ENCODE measurements at places on chromosomes 2 and 18. TPM values are rescaled to one million over a fixed set of nuclear protein-coding genes. Genes with fewer than 3 reads are reported as not detected.

DNA sequence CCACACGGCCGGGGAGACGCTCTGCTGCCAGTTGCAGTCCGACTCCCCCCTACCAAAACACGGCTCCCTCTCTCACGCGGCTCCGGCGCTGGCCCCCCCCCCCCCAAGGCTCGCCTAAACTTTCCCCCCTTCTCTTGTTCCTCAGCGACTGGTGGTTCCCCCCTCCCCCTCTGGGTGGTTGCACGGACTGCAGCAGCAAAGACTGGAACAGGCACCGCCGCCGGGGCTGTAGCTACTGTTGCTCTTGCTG is 281 bp downstream of the XPO1 start:
- no peak for DNase-seq
- peaks cover 4% of the 10 kb centered on the region for H3K4me1 ChIP-seq
- peak overlapping the region; percentile 83 for H3K4me3 ChIP-seq
- H3K36me3 ChIP-seq: no peaks in the 10 kb centered on the region
- H3K27ac ChIP-seq: peak overlapping the region; percentile 89
- no peaks in the 10 kb centered on the region for H3K27me3 ChIP-seq

GRCh38 chr2:197904446-197904845 is 100.1 kb downstream of the PLCL1 start:
- peaks cover 1% of the 10 kb centered on the region for H3K4me1 ChIP-seq
- H3K27ac ChIP-seq: no peak overlapping the region
- DNase-seq: no peak
- no peaks in the 10 kb centered on the region for H3K36me3 ChIP-seq

DNA sequence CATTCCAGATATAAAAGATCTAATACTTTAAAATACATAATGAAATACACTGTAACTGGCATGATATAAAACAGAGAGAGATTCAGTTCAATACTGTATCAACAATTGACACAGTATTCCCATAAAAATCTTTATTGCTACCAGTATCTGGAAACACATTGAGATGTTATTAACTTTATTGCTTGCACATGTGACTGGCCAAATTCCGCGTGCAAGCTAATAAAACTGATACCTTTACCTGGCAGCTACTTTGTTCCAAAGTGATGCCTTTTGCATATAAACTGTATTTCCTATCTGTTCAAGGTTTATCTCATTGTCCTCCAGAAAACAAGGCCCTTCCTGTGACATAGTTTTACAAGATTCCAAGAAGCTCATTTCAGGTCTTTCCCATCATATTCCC is 15.4 kb upstream of the REG1B start:
- no peaks in the 10 kb centered on the region for H3K36me3 ChIP-seq
- no peak overlapping the region for H3K27ac ChIP-seq
- no peak for DNase-seq

DNA sequence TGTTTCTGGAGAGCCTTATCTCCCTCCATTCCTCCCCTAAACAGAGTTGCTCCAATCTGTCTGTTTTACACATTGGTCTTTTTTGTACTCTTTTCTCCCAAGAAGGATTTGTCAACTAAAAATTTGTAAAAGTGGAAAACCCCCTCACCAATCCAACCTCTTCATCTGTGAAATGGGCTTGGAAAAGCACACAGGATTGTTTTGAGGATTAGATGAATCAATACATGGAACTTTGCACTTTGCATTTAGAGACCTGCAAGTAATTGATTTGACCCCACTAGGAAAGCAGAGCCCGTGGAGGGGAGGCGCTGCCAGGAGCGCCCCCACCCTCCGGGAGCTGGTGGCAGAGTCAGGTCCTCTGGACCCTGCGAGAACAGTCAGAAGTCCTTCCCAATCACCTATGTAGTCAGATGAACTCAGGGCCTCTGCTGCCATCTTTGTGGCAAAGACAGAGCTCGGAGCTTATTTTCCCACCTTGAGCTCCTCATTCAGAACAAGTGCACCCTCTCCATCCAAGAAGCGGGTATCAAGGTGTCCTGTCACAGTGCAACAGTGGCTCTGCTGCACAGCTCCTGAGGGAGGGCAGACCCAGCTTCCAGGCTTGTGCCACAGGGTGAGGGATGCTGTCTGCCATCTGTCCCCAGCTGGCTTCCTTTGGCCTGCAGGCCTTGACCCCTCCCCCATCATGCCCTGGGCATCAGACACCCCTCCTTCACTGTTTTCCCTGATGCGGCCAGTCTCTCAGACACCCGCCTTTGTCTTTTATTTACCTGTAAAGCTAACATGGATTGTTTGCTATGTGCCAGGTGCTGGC is 1.7 kb upstream of the TMEM185B start:
- H3K27ac ChIP-seq: no peak overlapping the region
- peaks cover 4% of the 10 kb centered on the region for H3K27me3 ChIP-seq
- DNase-seq: no peak
- no peak overlapping the region for H3K4me3 ChIP-seq
- peaks cover 5% of the 10 kb centered on the region for H3K36me3 ChIP-seq

Gene TEX51
- total RNA-seq: not detected

DNA sequence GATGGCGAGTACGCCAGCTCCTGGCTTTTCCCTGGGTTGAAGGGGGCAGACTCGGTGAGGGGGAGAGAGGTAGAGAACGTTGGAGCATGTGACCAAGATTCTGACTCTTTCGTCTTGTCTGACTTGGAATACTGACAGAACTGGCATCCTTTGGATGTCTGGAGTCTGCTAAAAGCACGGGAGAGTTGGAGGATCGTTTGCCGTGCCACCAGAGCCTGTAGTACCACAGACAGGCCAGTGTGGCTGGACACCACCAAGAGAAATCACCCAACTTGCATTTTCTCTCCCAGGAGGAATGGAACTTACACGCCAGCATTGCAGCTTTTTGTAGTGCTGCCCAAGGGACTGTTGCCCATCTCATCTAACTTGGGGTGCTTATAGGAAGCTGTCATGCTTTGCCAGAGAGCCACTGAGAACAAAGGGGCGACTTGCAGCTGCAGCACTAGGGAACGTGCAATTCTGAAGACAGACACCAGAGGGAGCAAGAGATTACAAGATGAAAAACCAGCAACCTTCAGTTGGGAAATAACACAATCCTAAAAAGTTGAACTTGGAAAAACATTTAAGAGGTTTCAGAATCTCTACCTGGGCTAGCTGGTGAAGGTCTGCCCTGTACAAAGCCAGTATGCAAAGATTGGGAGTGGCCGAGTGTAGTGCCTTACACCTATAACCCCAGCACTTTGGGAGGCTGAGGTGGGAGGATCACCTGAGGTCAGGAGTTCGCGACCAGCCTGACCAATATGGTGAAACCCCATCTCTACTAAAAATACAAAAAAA is 24.1 kb downstream of the PSMG2 start:
- peaks cover 21% of the 10 kb centered on the region for H3K36me3 ChIP-seq
- DNase-seq: peak; percentile 74
- no peak overlapping the region for H3K27ac ChIP-seq
- no peak overlapping the region for H3K4me3 ChIP-seq

DNA sequence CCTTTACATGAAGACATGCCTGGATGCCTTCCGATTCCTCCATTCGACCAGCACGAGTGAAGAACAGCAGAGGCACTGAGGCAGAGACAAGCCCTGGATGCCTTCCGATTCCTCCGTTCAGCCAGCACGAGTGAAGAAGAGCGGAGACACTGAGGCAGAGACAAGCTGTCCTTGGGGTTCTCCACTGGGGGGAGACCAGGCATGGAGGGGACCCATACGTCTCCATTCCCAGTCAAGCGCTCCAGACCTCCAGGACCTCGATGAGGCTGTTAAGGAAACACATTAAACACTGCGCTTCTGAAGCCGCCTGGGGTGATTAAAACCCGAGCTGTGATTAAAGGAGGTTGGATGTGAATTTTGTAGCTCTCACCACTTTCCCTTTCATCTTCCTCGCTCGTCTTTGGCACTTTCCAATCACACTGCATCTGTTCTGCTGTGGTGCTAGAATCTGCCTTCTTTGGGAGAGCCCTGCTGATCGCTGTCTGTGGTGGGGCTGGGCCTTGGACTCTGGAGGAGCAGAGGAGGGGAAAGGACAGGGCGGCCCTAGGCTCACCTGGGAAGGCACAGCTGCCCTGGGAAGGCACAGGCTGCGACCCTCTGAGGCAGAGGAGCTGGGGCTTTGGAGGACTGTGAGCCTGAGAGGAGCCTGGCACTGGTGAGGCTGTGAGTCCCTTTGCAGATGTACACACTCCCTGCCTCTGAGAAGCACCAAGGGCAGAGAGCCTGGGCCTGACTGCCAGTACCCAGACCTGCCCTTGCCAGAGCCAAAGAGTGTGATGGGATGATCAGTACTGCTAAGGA is 463.1 kb upstream of the HS6ST1 start:
- H3K27me3 ChIP-seq: peaks cover 3% of the 10 kb centered on the region
- no peak for DNase-seq
- no peaks in the 10 kb centered on the region for H3K4me1 ChIP-seq
- H3K36me3 ChIP-seq: no peaks in the 10 kb centered on the region

- no peak overlapping the region for H3K27ac ChIP-seq
- no peaks in the 10 kb centered on the region for H3K4me1 ChIP-seq
- H3K4me3 ChIP-seq: no peak overlapping the region
- H3K27me3 ChIP-seq: no peaks in the 10 kb centered on the region
- peaks cover 7% of the 10 kb centered on the region for H3K36me3 ChIP-seq
Observed at GRCh38 chr2:15449556-15450236, 111.4 kb downstream of the NBAS start.

Gene THOC1
- 27.2 TPM for total RNA-seq

- peaks cover 17% of the 10 kb centered on the region for H3K27me3 ChIP-seq
- H3K36me3 ChIP-seq: no peaks in the 10 kb centered on the region
- no peak overlapping the region for H3K4me3 ChIP-seq
- H3K27ac ChIP-seq: no peak overlapping the region
- H3K4me1 ChIP-seq: peaks cover 10% of the 10 kb centered on the region
Observed at GRCh38 chr18:74539289-74539688, 5.0 kb downstream of the CNDP1 start.

GRCh38 chr2:17272170-17272569 is 246.1 kb downstream of the RAD51AP2 start:
- no peaks in the 10 kb centered on the region for H3K27me3 ChIP-seq
- DNase-seq: no peak
- H3K4me1 ChIP-seq: no peaks in the 10 kb centered on the region
- H3K4me3 ChIP-seq: no peak overlapping the region
- no peaks in the 10 kb centered on the region for H3K36me3 ChIP-seq
- H3K27ac ChIP-seq: no peak overlapping the region

DNA sequence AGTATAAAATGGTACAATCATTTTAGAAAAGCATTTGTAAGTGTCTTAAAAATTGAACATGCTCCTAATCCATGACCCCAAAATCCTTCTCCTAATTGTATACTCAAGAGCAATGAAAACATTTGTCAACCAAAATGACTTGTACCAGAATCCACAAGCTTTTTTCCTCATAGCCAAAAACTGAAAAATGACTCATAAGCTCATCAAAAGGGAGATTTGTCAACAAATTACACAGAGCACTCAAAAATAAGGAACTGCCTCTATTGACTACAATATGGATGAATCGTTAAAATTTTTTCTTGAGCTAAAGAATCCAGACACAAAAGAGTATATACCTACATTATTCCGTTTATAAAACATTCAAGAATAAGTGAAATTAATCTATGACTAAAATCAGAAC is 544.8 kb downstream of the ARHGAP15 start:
- H3K36me3 ChIP-seq: no peaks in the 10 kb centered on the region
- H3K4me3 ChIP-seq: no peak overlapping the region
- no peak for DNase-seq
- H3K27ac ChIP-seq: no peak overlapping the region
- no peaks in the 10 kb centered on the region for H3K4me1 ChIP-seq

GRCh38 chr2:173076581-173077345 is 1.1 kb downstream of the MAP3K20 start:
- DNase-seq: peak; percentile 48
- H3K36me3 ChIP-seq: no peaks in the 10 kb centered on the region
- H3K4me1 ChIP-seq: peaks cover 14% of the 10 kb centered on the region
- H3K27ac ChIP-seq: peak overlapping the region; percentile 94

Gene MROH2A
- not detected for total RNA-seq

DNA sequence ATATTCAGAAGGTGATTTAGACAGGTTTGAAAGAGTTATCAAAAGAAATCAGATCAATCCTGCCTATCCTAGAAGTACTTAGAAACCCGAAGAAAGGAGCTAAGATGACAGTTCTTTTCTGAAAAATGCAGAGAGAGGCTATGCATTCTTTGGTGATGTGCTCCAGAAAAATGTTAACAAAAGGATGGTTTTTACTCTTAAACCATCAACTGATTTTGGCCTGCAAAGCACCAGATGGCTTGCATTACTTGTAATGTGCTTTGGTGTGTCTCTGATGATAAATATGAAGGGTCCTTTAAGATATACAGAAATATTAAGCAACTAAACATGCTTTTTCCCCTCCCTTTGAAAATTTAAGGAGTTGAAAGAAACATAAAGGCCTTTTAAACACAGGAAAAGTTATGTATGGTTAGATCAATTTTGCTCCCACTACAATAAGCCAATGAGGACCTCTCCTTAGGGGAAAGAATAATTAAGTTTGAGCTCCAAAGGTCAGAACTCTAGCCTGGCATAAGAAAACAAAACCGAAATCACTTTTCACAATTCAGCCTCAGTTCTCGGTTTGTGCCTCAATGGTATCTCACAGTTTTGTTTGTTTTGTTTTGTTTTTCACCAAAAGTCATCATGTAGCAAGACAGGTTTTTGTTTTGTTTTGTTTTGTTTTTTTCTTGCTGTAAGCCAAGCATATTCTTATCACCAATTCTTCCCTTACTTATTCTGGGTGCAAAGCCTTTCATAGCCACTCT is 302.4 kb upstream of the NT5C1B start:
- H3K27ac ChIP-seq: peak overlapping the region; percentile 77
- DNase-seq: peak; percentile 76
- no peaks in the 10 kb centered on the region for H3K36me3 ChIP-seq
- no peak overlapping the region for H3K4me3 ChIP-seq

DNA sequence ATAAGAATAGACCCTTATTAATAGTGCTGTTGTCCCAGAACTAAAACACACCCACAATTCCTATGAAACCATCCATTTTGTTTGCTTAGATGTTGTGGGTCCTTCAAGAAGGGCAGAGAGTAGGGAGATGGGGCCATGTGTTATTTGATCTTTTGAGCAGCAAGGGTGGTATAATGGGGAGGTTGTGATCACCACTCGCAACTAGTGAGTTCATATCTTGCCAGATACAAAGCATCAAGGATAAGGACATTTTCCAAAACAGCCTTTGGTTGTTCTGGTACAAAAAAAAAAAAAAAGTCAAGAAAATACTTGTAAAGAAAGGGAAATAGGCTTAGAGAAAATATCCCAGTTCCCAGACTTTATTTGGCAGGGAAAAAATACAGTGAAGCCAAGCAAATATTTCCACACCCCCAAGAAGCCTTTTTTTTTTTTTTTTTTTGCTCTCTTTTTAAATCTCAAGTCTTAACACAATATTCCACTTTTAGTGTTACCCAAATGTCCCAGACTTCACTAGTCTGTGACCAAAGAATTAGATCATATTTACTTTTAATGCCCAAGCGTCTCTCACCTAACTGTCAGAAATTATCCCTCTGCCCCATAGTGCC is 54.1 kb downstream of the ANTXR1 start:
- H3K27me3 ChIP-seq: no peaks in the 10 kb centered on the region
- H3K36me3 ChIP-seq: peaks cover 21% of the 10 kb centered on the region
- no peak overlapping the region for H3K27ac ChIP-seq

Gene HTR2B
- 0.72 TPM for total RNA-seq

- H3K27me3 ChIP-seq: peaks cover 8% of the 10 kb centered on the region
- DNase-seq: no peak
- no peaks in the 10 kb centered on the region for H3K4me1 ChIP-seq
- H3K36me3 ChIP-seq: no peaks in the 10 kb centered on the region
- no peak overlapping the region for H3K27ac ChIP-seq
Observed at GRCh38 chr18:76579301-76579695, 84.3 kb upstream of the ZNF516 start.
